ENCODE measurements at places on chromosomes 6 and 20. TPM values are rescaled to one million over a fixed set of nuclear protein-coding genes. Genes with fewer than 3 reads are reported as not detected.

FAM135A gene
- total RNA-seq: 64.7 TPM

CD24 gene
- total RNA-seq: 118 TPM

DNA sequence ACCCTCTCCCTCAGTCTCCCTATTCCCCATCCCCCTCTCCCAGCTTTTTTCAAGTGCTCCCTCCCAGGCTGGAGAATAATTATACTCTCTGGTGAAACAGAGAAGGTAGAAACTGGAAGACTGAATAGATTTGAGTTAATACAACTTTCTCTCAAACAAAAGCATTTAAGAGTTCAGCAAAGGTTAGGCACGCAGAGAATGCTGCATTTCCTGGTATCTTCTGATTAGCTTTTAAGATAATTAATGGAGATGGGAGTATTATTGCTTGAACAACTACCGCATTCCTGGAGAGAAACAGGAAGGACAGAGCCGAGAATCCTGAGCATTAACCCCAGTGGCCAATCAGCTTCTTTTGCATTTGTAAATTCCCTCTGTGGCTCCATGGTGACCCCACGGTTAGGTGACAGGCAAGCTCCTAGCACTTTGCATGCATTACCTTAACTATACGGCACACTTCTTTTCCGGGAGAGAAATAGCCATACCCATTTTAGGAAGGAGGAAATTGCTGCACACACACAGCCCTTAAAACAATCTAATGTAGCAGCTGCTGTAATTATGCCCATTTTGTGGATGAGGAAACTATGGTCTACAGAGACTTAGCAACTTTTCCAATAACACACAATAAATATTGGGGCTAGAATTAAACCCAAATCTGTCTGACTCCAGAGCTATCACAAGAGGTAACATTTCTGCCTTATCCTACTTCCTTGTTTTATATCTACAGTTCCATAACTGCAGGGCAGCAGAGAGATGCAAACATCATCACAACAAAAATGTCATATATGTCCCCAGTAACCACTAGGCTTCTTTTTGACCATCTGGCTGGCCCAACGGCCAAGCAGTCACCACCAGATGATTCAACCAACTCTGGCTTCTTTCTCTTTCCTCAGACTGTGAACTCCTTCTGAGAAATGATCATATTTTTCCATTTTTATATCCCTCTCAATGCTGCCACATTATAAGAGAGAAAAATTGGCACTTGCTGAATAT lies 169.9 kb downstream of the CD24 start:
- DNase-seq: no peak
- H3K36me3 ChIP-seq: no peaks in the 10 kb centered on the region
- H3K4me1 ChIP-seq: no peaks in the 10 kb centered on the region
- H3K27me3 ChIP-seq: peaks cover 2% of the 10 kb centered on the region

DNA sequence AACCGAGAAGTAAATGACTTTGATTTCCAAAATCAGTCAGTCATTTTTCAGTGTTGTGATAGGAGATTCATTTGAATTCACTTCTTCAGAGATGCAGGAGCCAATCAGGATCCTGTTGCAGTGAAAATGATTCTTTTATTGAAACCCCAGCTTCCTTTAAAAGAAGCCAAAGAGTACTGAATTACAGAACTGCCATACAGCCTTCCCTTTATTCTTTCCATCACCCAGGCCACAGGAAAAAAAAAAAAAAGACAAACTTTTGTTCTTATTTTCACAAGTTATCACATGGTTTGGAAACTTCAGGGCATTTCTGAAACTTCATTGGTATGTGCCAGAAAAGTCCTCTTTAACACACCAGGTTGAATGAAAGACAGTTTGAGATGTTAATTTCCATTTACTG lies 1.8 kb upstream of the CARMIL1 start:
- no peaks in the 10 kb centered on the region for H3K36me3 ChIP-seq
- DNase-seq: no peak
- no peaks in the 10 kb centered on the region for H3K27me3 ChIP-seq

GRCh38 chr6:44399991-44400390 lies 12.5 kb downstream of the CDC5L start:
- no peaks in the 10 kb centered on the region for H3K27me3 ChIP-seq
- H3K4me3 ChIP-seq: no peak overlapping the region
- peaks cover 72% of the 10 kb centered on the region for H3K36me3 ChIP-seq
- H3K27ac ChIP-seq: no peak overlapping the region
